ENCODE measurements at places on chromosomes 5 and 9.

GRCh38 chr5:135425641-135426040, 21.5 kb downstream of the DCANP1 start:
- no peak for DNase-seq

DNA sequence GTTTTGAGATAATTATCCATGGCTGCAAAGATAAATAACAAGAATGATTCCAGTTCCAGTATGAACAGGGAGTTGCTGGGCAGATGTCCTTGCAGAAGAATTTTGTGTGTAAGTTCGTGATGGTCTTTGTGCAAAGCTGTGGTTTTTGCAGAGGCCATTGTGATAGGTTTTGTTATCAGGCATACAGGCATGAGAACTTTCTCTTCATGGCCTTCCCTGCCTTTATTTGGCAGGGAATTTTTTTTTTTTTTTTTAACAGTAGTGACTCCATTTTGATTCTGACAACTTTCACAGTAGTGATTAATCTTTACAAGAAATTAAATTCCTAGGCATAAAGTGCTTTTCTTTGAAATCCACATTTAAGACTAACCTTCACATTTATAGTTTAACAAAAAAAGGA, 1999.5 kb upstream of the CDH6 start:
- no peak for DNase-seq

DNA sequence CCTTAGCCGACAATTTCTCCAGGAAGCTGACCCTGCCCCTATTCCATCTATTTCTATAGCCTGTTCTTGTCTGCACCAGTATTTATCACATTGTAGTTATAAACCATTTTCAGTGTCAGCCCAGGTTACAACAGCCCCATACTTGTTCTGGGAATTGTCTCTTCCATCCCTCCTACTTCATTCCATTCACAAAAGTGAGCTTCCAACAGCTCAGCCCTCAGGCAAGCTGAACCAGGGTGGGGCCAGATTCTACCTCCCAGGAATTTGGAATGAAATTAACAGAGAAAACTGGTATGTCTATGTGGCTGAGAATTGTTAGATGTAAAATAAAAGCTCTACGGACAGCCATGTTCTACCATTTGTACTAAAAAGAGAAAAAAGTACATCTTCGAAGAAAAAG, 36.1 kb downstream of the STRBP start:
- no peak for DNase-seq

DNA sequence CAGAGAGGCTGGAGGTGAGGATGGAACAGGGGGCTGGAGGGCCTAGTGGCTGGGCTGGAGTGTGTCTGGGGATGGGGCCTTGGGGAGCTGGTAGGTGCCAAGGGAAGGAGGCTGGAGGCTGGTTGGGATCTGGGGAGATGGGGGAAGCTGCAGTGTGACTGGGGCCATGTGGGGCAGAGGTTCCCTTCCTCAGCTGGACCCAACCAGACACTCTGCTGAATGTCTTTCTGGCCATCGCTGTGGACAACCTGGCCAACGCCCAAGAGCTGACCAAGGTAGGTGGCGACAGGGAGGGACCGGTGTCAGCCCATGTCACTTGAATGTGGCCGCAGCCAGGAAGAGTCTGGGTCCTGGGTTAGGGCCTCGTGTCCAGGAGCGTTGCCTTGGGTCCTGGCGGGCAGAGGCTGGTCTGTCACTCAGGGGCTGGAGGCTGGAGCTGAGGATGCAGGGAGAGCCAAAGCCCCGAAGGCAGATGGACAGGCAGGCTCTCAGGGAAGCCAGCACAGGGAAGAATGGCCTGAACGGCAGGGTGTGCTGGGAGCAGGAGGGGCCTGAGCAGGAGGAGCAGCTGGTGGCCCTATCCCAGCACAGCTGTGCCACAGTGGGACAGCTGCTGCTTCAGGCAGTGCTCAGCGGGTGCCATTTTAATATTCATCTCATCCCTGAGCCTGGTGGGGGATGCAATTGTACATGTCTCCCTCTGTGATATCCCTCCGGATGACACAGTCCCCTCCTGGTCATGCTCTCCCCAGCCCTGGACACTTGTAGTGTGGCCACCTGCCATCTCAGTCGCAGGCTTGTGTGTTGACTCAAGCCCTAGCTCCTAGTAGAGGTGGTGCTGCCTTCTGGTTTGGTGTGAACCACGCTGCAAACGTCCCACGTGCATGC, 132.5 kb downstream of the CACNA1B start:
- DNase-seq = no peak

- peak; percentile 9 for DNase-seq
Observed at GRCh38 chr5:86679529-86679928, 61.8 kb downstream of the COX7C start.

GRCh38 chr5:68443091-68443490, 227.5 kb downstream of the PIK3R1 start:
- DNase-seq = no peak

DNA sequence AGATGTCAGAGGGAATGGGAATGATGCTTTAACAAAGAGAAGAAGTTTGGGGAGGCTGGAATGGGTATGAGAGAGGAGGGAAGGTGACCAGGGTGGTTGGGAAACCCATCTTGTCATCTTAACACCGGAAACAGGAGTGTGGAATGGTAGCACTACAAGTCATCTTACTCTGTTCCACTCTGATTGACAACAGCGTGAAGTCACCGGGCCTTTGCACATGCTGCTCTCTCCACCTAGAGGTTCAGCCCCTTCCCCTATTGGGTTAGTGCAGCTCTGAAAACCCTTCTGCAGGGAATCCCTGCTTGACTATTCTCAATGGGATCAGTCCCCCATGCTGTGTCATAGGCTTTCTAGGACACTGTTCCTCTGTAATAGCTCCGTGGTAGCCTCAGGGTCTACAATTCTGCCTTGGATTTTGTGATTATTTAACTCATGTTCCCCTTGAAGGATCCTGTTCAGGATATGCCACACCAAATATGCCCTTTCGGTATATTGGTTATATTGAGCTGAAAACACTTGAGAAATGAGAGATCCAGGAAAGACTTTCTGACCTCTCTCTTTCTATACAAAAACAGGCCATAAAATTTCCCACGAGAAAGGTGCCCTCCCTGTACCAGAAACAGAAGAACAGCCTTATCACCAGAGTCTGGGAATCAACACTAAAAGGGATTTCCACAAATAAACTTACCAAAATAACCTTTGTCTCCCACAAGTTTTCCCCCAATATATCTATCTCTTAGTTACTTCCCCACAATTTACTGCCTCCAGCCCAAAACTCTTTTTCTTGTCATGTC, 86.3 kb downstream of the TLE1 start:
- no peak for DNase-seq

DNA sequence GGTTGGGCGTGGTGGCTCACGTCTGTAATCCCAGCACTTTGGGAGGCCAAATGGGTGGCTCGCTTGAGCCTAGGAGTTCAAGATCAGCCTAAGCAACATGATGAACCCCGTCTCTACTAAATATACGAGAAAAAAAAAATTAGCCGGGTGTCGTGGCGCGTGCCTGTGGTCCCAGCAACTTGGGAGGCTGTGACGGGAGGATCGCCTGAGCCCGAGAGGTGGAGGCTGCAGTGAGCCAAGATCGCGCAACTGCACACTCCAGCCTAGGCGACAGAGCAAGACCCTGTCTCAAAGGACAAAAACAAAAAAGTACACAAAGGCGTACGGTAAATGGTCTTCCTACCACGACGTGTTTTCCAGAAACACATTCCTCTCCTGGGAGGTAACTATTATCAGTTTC, 538 bp upstream of the BDP1 start:
- DNase-seq = no peak

Data from thoracic aorta (tissue), 2 donors.